ENCODE measurements at places on chromosomes 16 and 17.

DNA sequence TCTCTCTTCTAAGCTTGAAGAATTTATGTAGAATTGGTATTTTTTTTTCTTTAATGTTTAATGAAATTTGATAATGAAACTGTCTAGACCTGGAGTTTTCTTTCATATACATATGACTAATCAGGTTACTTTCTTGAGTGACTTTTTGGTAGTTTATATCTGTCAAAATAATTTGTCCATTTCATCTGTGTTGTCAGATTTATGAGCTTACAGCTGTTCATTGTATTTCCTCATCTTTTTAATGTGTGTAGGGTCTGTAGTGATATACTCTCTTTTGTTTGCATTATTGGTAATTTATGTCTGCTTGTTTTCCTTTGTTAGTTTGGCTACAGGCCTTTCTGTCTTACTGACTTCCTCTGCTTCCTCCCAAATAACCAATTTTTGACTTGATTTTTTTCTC lies 55.7 kb downstream of the TAOK1 start:
- DNase-seq: no peak

GRCh38 chr16:84725481-84726078 lies 25.8 kb downstream of the USP10 start:
- DNase-seq: no peak

DNA sequence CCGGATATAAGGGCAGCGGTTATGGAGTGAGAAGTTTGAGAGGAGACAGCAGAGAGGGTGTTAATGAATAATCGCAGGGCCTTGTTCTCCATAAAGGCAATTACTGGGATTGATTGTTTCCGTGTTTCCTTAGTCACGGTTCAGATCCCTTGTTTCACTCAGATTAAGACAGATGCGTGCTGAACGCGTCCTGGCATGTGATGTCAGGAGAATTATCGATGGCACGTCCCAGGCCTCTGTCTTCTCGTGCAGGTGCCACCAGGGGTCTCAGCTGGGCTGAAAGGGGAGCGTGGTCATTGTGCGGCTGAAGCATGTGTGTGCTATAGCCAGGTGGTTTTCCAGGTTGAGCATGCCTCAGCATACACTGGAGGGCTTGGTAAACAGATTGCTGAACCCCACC lies 142.4 kb upstream of the NOL11 start:
- DNase-seq: no peak

DNA sequence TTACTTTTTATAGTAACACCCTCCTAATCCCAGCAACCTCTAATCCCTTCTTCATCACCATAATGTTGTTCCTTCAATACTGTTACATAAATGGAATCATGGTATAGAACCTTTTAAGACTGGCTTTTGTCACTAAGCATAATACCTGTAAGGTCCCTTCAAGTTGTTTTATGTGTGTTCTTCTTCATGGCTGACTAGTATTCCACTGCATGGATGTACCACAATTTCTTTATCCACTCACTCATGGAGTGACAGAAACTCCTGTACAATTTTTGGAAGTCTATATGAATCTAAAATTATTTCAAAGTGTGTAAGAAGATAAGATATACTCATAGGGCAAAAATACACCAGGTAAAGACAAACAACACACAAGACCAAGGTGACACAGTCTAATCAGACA lies 36.8 kb downstream of the MEAK7 start:
- no peak for DNase-seq

DNA sequence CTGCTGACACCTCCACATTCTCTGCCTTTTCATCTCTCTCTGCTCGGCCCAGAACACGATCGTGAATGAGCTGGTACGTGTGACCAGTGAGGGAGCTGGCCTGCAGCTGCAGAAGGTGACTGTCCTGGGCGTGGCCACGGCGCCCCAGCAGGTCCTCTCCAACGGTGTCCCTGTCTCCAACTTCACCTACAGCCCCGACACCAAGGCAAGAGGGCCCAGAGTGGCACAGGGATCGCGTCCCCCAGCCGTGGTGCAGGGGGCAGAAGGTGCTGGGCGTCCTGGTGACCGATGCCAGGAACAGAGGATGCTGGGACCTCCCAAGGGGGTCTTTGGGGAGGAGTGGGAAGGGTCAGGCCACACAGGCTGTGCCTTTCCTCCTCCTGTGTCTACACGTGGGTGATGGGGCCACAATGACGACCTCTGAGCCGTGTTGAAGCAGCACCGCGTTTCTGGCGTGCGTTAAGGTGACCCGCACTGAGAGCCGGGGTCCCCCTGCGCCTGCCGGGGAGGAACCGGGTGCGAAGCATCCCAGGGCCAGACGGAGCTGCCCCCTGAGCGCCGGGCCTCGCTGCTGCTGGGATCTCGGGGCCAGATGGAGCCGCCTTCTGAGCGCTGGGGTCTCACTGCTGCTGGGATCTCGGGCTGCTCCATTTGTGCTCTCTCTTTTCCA lies 17.4 kb downstream of the GAA start:
- no peak for DNase-seq

- DNase-seq: no peak
Measured at GRCh38 chr17:44213403-44214229, 5.9 kb downstream of the UBTF start.

DNA sequence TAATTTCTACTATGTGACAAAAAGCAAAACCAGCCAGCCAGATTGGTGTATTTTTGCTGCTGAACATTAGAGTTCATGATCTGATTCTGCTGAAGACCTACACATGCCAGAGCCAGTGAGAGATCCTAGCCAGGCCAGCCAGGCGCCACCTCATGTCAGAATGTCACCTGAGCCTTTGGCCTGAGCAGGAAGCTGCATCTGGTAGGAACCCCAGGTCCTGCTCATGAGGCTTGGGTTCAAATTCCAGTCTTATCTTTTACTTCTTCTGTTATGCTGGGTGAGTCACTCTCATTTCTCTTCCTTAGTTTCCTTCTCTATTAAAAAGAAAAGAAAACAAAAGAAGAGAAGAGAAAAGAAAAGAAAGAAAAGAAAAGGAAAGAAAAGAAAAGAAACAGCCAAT lies 585.1 kb upstream of the CDH5 start:
- DNase-seq: no peak

DNA sequence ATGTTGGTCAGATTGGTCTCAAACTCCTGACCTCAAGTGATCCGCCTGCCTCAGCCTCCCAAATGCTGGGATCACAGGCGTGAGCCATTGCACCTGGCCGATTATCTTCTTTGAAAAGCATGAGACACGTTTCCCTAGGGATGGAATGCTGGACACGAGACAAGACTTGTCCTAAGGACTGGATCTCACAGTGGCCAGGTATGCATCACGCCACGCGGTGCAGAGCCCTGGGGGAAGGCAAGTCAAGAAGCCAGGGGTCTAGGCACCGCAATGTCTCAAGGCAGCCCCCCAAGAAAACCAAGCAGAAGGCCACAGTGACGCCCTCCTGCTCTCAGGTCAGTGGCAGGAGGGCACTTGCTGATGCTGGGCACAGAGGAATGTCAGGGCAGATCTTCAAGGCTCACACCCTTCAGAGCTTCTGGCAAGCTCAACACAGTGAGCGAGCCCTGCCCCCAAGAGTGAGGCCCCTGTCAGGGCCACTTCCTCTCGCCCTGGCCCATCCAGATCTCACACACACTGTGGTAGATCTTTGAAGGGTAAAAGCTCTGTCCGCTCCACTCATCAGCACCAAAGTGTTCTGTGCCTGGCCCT lies 134.7 kb downstream of the ZNF778 start:
- peak; percentile 50 for DNase-seq

DNA sequence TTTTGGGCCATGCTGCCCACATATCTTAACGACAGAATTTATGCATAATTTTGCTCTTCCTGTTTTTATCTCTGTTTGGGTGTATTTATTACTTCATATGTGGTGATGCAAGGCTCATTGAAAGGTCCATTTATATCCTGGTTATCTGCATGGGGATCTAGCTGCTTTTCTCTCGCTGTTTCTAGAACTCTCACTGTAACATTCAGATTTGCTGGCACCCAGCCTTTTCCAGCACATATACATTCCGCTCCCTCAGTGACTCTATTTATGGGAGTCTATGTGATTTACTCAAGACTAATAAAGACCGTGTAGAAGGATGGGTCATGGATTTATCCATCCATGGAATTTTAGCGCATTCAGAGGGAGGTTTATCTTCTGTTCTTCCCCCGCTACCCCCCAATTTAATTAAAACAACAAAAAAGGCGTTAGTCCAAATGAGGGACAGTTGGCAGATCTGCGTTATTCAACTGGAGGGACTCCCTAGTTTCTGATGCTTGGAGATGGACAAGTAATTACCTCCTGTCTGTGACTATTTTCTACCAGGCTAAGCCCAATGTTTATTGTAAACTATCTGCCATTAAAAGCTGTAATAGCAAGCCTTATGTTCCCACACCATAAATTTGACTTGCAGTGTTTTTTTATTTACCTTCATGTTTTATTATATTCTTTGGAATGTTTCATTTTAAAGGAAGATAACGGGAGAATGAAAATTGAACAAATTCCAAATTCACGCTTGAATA lies 19.8 kb upstream of the MARCHF10 start:
- no peak for DNase-seq

GRCh38 chr17:27577121-27577761 lies 53.7 kb upstream of the LGALS9 start:
- DNase-seq: no peak

- DNase-seq: no peak
Measured at GRCh38 chr16:20849589-20850390, 43.5 kb downstream of the REXO5 start.

- DNase-seq: no peak
Measured at GRCh38 chr17:45705123-45706009, 78.8 kb upstream of the CRHR1 start.

- DNase-seq: no peak
Measured at GRCh38 chr17:34110315-34110714, 144.8 kb upstream of the CCL2 start.

- no peak for DNase-seq
Measured at GRCh38 chr16:2196162-2196980, at the start of gene CASKIN1. CASKIN1 (minus strand) TSS chr16:2196605; CDS start chr16:2196432, 173 bp downstream.

DNA sequence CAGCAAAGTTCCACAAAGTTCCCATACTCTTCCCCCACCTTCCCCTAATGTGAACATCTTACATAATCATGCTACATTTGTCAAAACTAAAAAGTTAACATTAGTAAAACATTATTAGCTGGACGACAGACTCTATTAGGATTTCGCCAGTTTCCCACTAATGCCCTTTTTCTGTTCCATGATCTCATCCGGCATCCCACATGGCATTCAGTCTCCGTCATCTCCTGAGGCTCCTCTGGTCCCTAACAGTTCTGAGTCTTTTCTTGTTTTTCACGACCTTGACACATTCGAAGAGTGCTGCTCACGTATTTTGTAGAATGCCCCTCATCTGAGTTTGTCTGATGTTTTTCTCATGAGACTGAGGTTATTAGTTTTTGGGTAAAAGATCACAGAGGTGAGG lies 8.8 kb upstream of the MPRIP start:
- no peak for DNase-seq

DNA sequence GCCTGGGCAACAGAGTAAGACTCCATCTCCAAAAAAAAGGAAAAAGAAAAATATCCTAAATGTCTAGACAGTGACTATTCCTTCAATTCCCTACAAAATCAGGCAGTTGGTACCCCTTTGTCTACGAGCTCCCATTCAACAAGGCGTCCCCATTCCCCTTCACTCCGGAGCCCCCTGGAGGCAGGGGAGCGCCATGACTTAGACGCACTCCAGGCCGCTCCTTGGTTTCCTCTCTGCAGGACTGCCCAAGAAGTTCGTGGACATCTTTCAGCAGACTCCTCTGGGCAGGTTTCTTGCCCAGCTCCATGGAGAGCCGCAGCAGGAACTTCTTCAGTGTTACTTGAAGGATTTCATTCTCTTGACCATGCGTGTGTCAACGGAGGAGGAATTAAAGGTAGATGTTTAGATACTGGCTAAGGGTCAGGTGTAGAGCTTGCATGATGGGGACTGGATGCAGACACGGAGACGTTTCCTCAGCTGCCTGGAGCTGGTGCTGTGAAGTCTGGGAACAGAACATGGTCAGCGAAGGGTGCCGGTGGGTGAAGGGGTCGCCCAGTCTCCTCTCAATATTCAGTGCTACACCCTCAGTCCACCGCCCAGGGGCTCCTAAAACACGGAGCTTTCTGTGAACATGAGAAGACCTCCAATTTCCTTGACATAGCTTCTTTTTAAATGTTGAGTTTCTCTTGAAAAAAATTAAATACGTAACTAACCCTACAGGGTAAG lies 53.3 kb upstream of the ENDOV start:
- DNase-seq: no peak

DNA sequence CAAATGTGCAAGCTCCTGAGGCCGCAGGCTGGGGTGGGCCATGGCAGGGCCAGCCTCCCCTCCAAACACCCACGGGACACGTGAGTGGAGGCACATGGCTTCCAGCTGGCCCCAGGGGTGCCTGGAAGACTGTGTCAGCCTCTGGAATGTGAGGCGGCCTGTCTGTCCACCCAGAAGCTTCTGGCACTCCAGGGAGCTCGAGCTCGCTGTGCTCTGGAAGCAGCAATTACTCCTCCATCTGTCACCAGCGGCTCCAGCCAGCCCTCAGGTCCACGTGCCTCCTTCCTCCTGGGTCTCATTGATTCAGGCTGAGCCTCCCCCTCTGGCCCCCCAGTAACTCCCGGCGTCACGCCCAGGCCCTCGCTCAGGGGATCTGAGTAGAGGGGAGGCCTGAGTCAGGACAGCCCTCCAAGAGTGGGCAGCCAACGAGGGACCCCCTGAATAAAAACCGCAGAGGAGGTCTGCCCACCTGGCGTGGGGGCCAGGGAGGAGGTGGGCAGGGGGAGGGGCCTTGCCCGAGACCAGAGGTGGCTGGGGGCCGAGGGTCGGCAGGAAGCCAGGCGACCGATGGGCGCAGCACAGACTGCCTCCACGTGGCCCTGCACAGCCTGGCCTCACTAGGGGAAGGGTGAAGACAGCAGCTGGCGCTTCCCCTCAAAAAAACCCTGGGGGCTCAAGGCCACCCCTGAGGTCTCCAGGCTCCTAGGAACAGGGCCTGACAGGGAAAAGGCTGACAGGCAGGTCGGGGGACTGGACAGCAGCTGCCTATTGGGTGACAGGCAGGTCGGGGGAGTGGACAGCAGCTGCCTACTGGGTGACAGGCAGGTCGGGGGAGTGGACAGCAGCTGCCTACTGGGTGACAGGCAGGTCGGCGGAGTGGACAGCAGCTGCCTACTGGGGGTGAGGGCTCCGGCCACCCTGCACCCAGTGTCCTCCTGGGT lies 11.9 kb downstream of the PIEZO1 start:
- DNase-seq: no peak

DNA sequence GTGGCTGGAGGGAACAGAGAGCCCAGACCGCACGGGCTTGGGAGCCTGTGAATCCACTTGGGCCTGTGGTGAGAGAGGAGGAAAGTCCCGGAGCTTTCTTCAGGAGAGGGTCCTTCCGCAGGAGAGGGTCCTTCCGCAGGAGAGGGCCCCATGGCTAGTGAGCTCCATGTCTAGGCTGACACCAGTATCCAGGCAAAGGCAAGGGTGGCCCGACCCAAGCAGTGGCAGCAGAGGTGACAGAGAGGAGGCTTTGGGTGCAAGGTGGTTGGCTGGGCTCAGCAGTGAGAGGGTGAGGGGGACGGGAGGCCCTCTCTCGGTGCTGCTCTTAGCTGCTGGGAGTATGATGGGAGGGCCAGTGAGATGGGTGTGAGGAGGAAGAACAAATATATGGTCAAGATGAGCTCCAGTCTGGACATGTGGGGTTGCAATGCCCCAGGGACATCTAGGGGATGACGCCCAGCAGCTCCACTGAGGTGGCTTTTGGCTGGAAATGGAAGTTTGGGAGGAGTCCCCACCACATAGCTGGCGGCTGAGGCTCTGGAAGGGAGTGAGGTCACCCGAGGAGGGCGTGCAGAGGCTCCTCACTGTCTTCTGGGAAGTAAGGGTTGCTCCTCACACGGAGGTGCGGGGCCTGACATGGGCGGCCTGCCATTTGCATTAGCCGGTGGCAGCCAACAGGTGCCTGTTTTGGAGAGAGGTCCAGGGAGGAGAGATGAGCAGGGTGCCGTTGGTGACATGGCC lies 2.3 kb upstream of the HSD3B7 start:
- DNase-seq: no peak

- DNase-seq: no peak
Measured at GRCh38 chr17:40190197-40191021, 13.1 kb downstream of the RAPGEFL1 start.

Measured in keratinocyte (primary cell).